ENCODE measurements at places on chromosomes 2 and 18.

- DNase-seq: no peak
These were observed 30.5 kb upstream of the ARMC9 start for GRCh38 chr2:231167745-231168459.

DNA sequence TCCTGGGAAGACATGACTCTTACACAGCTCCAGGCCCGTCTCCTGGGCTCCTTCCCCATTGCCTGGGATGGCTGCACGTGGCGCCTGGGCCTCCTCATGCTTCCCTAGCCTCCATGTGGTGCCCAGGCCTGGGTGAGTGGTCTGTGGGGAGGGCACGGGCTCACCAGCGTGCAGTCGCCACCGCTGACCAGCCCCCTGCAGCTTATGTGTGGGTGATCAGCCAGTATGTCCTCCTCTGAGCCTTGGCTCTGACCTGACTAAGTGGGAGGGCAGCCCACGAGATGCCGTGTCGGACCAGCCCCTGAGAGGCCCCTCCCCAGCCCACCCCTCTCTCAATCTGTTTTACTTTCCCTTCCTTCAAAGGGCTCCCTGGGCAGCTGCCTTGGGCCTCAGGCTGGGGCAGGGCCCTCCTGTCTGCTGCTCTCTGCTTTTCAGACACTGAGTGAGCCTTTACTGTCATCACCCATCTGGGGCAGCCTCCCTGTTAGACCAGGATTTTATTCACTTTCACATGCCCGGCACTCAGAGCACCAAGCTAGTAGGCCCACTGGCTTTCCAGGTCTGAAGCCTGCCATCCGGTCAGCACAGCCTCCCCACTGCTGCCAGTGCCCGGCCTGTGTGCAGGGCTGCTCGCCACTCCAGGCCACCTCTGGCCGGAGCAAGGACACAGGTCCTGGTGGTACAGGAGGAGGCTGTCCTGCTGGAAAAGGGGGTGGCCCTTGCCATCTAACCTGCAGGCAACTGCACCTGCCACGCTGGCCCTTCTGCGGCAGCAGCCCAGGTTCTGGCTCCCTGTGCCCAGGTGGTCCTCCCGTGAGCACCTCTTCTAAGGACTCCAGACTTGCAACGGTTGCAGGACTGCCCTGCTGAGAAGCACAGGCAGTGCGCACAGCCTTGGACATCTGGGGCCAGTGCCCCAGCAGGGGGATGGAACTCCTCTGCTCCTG is 84.9 kb upstream of the HPCAL1 start:
- no peak for DNase-seq

DNA sequence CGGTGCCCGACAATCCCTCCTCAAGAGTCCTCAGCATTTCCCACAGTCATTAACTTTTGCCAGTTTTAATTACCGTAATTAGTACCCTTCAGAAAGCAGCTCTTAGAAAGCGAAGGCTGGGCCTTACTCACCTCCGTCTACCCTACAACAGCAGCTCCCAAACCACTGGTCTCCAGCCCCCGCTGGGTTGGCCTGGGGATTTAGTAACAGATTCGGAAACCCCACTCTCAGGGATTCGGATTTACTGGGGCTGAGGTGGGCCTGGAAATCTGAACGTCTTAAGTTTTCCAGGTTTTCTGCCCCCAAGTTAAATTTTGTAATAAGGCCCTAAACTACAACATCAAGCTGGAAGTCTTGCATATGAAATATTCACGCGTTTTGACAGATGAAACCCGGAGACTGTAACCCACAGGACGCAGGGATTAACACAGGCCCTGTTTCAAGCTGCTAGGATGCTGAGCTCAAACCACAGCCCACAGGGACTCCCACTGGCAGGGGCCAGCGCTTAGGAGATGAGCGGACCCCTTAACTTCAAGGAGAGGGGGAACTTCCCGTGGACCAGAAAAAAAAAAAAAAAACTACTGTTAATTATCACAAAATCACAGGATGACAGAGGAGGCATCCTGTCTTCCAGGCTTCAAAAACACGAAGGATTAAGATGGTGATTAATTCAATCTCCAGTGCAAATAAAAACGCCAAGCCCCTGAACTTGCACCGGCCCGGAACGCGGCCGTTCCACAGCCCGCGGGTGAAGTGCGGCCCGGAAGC is 985 bp downstream of the ILKAP start:
- peak; percentile 30 for DNase-seq

DNA sequence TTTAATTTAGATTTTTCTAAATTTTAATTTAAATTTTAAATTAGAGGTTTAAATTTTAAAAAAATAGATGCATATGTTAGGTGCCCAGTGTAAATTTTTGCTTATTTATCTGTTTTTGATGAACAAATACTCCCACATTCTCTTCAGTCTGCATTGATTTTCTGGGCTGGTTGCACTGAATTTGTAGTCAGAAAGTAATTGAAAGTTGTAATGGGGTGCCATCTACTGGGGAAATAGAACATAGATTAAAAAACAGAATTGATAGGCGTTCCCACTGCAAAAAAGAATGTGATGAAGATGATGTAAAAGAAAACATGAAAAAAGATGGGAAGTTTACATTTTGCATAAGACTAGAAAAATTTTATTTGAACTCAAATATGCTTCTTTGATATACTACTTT is 51.7 kb upstream of the CCDC85A start:
- DNase-seq: peak; percentile 61

GRCh38 chr2:118774458-118775133 is 72.9 kb downstream of the EN1 start:
- DNase-seq: peak; percentile 35

DNA sequence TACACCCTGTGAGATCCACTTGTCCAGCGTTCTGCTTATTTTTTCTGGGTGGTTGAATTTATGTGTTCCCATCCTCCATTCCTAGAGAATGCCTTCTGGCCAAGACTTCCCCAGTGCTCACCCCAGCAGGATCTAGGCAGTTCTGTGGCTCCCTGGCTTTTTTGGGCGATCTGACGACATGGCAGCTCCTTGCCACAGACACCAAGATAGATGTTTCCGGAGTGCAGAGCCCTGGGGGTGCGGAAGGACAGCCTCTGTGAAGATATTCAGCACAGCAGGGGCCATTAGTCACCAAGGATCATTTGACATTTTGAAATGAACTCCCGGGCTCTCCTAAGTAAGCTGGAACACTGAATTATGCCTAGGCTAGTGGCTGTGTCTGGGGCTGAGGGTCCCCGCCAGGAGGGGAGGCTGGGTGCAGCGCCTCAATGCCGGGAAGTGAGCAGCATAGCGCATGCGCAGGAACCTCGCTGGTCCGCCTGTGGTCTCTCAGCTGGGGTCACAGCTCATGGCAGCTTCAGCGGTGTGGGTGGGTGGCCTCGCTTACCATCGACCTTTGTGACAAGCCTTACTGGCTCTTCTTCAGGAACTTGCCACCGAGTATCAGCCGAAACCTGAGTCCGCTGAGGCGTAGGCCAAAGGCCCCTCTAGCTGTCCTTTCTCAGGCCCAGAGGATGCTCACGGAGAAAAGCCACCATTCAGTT is 60.3 kb downstream of the MEX3C start:
- peak; percentile 77 for DNase-seq

GRCh38 chr2:238868616-238869292 is 20.9 kb downstream of the TWIST2 start:
- DNase-seq: peak; percentile 88

- DNase-seq: no peak
These were observed 111.2 kb upstream of the CD226 start for GRCh38 chr18:70058916-70059315.

GRCh38 chr2:223723954-223724411 is 113.4 kb downstream of the AP1S3 start:
- no peak for DNase-seq

DNA sequence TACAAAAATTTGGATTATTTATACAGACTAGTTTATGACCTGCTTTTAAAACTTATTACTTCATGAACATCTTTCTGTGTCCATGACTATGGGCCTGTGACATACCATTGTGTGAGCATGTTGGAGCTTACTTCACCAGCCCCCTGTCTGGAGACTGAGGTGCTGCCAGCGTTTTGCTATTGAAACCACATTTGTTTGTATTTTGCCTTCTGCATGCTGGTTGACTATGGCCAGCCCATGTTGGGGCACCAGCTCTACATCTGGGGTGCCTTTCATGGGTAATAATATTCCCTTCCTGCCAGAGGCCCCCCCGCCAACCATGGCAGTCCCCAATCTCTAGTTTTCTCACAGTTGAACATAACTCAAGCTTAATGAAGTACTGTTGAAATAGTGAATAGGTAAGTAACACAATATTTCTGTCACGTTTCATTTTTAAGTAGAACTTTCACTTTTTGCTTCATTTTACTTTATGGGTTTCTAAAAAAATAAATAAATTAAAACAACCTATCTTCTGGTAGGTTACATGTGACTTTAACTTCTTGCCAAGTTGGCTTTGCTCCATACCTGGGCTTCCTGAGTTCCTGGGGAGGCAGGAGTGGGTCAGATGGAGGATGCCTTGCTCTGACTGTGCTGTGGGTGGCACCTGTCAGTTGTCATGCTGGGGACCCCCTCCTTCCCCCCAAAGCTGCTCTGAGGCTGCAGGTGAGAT is 63.9 kb downstream of the DGKD start:
- DNase-seq: no peak

DNA sequence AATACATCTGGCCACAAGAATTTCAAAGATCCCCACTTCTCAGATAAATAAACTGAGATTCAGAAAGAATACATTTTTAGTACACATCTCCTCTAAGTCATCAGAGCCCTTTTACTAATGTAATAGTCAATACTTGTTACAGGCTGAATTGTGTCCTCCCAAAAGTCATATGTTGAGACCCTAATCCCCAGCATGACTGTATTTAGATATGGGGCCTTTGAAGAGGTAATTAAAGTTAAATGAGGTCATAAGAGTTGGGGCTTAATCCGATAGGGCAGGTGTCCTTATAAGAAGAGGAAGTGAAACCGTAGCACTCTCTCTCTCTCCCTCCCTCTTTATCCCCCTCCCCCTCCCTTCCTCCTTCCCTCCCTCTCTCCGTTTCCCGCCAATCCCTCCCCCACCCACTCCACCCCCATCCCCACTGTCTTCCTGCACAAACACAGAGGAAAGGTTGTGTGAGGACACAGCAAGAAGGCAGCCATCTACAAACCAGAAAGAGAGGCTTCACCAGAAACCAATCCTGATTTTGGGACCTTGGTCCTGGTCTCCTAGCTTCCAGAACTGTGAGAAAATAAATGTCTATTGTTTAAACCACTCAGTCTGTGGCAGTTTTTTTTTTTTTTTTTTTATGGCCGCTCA is 66.6 kb upstream of the ZNF397 start:
- DNase-seq: no peak

- DNase-seq: peak; percentile 36
These were observed 118.2 kb downstream of the ZNF516 start for GRCh38 chr18:76376668-76377358.

GRCh38 chr2:45145073-45145899 is 136.0 kb upstream of the SIX2 start:
- no peak for DNase-seq

DNA sequence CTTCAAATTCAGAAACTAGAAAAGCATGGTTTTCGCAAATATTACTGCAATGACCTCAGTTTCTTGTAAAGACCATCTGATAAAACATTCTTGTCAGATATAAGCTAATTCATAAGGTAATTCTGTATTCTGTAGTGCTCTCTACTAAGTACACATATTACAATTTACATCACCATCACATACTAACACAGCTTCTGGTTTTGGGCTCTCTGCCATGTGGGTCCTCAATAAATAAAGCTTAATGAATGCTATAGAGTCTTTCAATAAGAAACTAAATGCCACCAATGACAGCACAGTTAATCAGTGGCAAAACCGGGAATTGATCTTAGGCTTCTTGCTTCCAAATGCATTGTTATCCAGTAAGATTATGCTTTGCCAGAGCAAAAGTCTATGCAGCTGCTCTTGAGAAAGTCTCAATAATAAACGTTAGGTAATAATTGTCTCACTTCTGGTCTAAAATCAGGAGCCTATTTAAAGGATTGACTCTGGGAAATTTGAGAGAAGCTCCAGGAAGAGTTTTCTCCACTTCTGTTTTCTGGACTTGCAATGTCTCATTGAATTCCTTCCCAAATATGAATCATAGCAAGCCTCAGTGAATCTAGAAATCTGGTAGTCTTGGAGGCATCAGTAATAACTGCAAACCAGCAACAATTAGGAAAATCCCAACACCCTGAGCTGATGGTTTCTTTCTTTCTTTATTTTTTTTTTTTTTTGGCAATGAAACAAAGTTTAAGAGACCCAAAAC is 67.9 kb upstream of the RAPGEF4 start:
- peak; percentile 52 for DNase-seq

DNA sequence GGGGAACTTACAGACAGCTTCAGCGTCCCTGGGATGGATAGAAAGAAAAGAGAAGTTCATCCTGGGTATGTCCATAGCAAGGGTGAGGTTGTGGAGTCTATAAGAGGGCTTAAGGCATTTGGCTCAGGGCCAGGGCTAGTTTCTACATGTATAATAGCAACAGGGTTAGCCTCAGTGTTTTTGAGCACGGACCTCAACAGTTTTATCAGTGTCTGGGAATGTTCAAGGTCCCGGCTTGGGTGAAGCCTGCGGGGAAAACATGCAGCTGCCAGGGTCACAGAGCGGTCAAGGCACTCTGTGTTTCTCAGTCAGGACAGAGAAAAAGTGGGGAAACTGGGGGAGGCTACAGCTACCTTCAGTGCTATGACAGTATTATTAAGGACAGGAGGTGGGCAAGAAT is 427.7 kb upstream of the HS6ST1 start:
- DNase-seq: peak; percentile 77

DNA sequence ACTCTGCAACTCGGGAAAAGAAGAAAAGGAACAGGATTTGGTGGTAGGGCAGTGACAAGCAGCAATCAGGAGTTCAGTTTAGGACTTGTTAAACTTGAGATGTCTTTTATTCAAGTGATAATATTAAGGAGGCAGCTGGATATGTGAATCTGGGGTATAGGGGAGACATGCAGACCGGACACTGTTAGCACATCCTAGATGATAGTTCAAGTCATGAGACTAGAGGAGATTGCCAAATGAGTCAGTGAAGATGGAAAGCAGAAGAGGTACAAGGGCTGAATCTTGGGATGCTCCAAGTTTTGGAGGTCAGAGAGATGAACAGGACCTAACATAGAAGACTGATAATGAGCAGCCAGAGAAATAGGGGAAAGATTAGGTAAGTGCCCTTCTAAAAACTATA is 69.5 kb upstream of the PSME4 start:
- no peak for DNase-seq

DNA sequence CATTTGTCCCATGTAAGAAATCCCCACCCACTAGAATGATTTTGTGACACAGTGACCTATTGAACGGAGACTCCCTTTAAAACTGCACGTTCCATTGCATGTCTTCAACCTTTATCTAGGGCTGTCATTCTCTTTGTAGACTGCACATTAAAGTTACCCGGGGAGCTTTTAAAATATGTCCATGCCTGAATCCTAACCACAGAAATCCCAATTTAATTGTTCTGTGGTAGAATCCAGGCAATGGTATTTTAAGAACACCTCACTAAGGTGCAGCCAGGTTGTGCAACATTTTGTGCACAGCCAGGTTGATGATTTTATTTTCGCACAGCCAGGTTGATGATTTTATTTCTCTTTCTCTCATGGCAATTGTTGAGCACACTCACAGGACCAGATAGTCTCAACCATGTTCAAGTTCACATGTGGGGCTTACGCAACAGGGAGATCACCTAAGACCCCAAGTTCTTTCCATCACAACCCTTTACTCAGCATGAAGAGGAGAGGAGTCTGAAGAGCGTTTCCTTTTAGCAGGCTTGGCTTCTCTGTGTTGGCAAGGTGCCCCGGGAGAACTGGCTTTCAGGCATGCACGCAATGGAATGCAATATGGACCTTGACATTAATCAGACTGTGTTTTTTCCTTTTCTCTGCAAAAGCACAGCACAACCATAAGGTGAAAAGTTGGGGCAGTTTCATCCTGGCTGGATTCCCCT is 467.3 kb upstream of the ETAA1 start:
- peak; percentile 88 for DNase-seq

- DNase-seq: no peak
These were observed 28.2 kb upstream of the RUFY4 start for GRCh38 chr2:218040883-218041282.

- DNase-seq: no peak
These were observed 37.6 kb downstream of the SLC14A1 start for GRCh38 chr18:45761512-45762114.

Measured in EH (cell line).